ENCODE measurements at places on chromosomes 5 and 9. TPM values are rescaled to one million over a fixed set of nuclear protein-coding genes. Genes with fewer than 3 reads are reported as not detected.

GRCh38 chr5:173664154-173664526 is 47.7 kb upstream of the BOD1 start:
- no peak for DNase-seq

- no peak for DNase-seq
These were observed 64.9 kb upstream of the ECM2 start for GRCh38 chr9:92600462-92601261.

GRCh38 chr9:9536523-9536922 is 1076.3 kb downstream of the PTPRD start:
- no peak for DNase-seq

GRCh38 chr9:84856181-84856632 is 186.7 kb downstream of the NTRK2 start:
- no peak for DNase-seq

The MSANTD3 gene
- 28.9 TPM for total RNA-seq

The NKD2 gene
- 12.8 TPM for total RNA-seq

The PCDHGA2 gene
- 0.66 TPM for total RNA-seq

The PCDHA9 gene
- 1.4 TPM for total RNA-seq
